ENCODE measurements at places on chromosomes 11 and 22. TPM values are rescaled to one million over a fixed set of nuclear protein-coding genes. Genes with fewer than 3 reads are reported as not detected.

TPP1 gene
- 26.9 TPM for total RNA-seq

SLC5A1 gene
- not detected for total RNA-seq

SIK2 gene
- total RNA-seq: 13.7 TPM

PATE4 gene
- total RNA-seq: not detected

ZNF214 gene
- 3.1 TPM for total RNA-seq

PIH1D2 gene
- 2.0 TPM for total RNA-seq

USH1C gene
- not detected for total RNA-seq

OTOG gene
- total RNA-seq: not detected

LRRC10B gene
- total RNA-seq: not detected

OR6X1 gene
- not detected for total RNA-seq

KRTAP5-8 gene
- not detected for total RNA-seq

NEFH gene
- not detected for total RNA-seq

GRCh38 chr22:46483353-46483752 lies 54.1 kb downstream of the CELSR1 start:
- no peak overlapping the region for H3K27ac ChIP-seq
- peaks cover 6% of the 10 kb centered on the region for H3K36me3 ChIP-seq
- no peaks in the 10 kb centered on the region for H3K4me1 ChIP-seq
- H3K27me3 ChIP-seq: no peaks in the 10 kb centered on the region
- no peak overlapping the region for H3K4me3 ChIP-seq

DNA sequence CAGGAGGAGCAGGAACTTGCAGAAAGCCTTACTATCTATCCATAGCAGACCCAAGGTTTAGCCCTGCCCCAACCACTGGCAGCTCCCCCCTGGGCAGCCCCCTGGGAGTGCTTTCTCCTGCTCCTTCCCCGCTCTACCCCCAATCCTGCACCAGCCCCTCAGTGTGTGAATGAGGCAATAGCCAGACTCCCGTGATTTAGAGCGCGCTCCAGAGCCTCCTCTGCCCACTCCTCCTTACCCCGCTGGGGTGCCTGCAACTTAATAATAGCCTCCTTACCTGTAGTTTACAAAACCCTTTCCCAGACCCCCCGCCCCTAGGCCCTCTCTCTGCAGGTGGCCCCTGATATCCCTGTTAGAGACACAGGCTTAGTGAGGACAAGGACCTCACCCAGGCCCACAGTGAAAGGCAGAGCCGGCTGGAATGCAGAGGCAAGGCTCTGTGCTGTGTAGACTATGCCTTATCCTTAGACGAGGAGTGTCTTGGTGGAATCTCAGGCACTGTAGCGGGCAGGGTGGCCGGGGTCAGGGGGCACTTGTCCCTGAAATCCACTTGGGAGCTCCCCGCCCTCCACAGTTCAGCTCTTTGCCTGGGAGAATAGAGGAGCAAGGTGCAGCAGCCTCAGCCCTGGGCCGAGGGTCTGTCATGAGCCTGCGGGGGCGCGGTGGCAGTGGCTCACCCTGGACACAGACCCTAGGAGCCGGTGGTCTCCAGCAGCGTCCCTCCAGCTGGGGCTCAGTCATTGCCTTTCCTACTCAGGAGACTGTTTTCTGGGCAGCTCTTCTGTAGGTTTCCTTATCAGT lies 4.3 kb upstream of the CARNS1 start:
- H3K4me3 ChIP-seq: no peak overlapping the region
- no peak for DNase-seq
- no peaks in the 10 kb centered on the region for H3K27me3 ChIP-seq
- peaks cover 2% of the 10 kb centered on the region for H3K4me1 ChIP-seq
- no peak overlapping the region for H3K27ac ChIP-seq

- no peaks in the 10 kb centered on the region for H3K36me3 ChIP-seq
- no peak overlapping the region for H3K27ac ChIP-seq
- H3K27me3 ChIP-seq: peaks cover 23% of the 10 kb centered on the region
- no peak for DNase-seq
Observed at GRCh38 chr11:72584293-72584938, 89.8 kb downstream of the PDE2A start.

DNA sequence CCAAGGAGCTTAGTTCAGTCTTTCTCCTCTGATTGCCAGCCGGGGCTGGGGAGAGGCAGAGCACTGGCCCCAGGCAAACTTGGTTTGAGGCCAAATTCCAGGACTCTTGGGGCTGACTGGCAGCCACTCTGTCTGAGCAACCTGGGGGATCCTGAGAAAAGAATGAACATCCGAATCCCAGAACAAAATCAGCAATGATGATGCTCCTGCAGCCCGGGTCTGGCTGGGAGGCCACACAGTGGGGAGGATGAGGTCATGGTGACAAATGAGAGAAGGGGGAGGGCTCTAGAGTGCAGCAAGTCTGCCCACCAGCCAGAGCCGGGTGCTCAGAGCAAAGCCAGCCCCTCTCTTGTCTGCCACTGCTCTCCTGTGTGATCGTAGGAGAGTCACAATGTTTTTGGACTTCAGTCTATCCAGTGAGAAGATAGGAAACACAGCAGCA lies 71.8 kb upstream of the PAX6 start:
- DNase-seq: peak; percentile 38
- peaks cover 40% of the 10 kb centered on the region for H3K27me3 ChIP-seq
- H3K4me3 ChIP-seq: no peak overlapping the region
- H3K36me3 ChIP-seq: no peaks in the 10 kb centered on the region
- H3K4me1 ChIP-seq: peaks cover 5% of the 10 kb centered on the region

- DNase-seq: no peak
- peaks cover 7% of the 10 kb centered on the region for H3K4me1 ChIP-seq
- H3K27me3 ChIP-seq: no peaks in the 10 kb centered on the region
- peak overlapping the region; percentile 31 for H3K27ac ChIP-seq
- no peak overlapping the region for H3K4me3 ChIP-seq
- no peaks in the 10 kb centered on the region for H3K36me3 ChIP-seq
Observed at GRCh38 chr22:50145721-50146438, 24.7 kb upstream of the PANX2 start.

GRCh38 chr22:23583153-23583552 lies 3.1 kb upstream of the IGLL1 start:
- H3K27ac ChIP-seq: no peak overlapping the region
- H3K36me3 ChIP-seq: no peaks in the 10 kb centered on the region
- peaks cover 46% of the 10 kb centered on the region for H3K27me3 ChIP-seq
- H3K4me3 ChIP-seq: no peak overlapping the region
- H3K4me1 ChIP-seq: no peaks in the 10 kb centered on the region

- no peaks in the 10 kb centered on the region for H3K4me1 ChIP-seq
- DNase-seq: no peak
- H3K27ac ChIP-seq: no peak overlapping the region
- H3K4me3 ChIP-seq: no peak overlapping the region
Observed at GRCh38 chr11:43459246-43459645, 100.5 kb downstream of the TTC17 start.

DNA sequence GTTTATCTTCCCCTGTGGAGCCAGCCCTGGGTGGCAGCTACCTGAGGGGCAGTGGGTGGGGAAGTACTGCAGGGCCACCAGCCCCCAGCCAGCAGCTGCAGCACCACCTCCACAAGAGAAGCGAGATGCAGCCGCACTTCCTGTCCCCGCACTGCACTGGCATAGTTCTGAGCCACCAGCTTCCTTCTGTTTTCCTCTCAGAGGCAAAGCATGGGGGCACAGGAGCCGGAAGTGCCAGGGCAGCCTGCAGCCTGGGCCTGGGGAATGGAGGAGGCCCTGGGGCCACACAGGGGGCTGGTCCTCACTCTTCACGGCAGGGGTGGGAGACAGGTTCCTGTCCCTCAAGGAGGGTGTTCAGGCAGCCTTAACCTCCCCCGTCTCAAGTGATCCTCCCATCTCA lies 11.9 kb upstream of the SH3BP1 start:
- no peaks in the 10 kb centered on the region for H3K27me3 ChIP-seq
- H3K4me3 ChIP-seq: no peak overlapping the region
- H3K4me1 ChIP-seq: no peaks in the 10 kb centered on the region
- DNase-seq: no peak
- H3K36me3 ChIP-seq: peaks cover 11% of the 10 kb centered on the region
- H3K27ac ChIP-seq: no peak overlapping the region

DNA sequence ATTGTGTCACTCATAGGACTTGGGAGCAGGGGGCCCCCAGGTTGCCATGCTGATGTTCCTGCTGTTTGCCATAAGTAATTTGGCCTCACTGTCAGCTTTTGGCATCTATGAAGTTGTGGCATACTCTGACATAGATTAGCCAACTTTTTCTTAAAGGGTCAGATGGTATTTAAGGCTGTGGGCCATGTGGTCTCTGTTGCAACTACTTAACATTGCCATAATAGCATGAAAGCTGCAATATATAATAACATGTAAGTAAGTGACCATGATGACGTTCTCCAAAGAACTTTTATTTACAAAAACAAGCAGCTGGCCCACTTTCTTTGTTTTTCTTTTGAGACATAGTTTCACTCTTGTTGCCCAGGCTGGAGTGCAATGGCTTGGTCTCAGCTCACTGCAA lies 2.2 kb upstream of the TMEM216 start:
- peaks cover 3% of the 10 kb centered on the region for H3K4me1 ChIP-seq
- H3K27ac ChIP-seq: no peak overlapping the region
- peaks cover 6% of the 10 kb centered on the region for H3K36me3 ChIP-seq
- H3K27me3 ChIP-seq: peaks cover 20% of the 10 kb centered on the region

GRCh38 chr22:47294222-47294532 lies 531.7 kb downstream of the TBC1D22A start:
- peak overlapping the region; percentile 83 for H3K27ac ChIP-seq
- DNase-seq: peak; percentile 69
- no peaks in the 10 kb centered on the region for H3K27me3 ChIP-seq
- H3K4me1 ChIP-seq: peaks cover 35% of the 10 kb centered on the region
- no peaks in the 10 kb centered on the region for H3K36me3 ChIP-seq

GRCh38 chr11:134413043-134413825 lies 1.2 kb upstream of the B3GAT1 start:
- peaks cover 5% of the 10 kb centered on the region for H3K4me1 ChIP-seq
- peaks cover 56% of the 10 kb centered on the region for H3K27me3 ChIP-seq
- H3K36me3 ChIP-seq: no peaks in the 10 kb centered on the region
- H3K4me3 ChIP-seq: peak overlapping the region; percentile 8
- DNase-seq: no peak

DNA sequence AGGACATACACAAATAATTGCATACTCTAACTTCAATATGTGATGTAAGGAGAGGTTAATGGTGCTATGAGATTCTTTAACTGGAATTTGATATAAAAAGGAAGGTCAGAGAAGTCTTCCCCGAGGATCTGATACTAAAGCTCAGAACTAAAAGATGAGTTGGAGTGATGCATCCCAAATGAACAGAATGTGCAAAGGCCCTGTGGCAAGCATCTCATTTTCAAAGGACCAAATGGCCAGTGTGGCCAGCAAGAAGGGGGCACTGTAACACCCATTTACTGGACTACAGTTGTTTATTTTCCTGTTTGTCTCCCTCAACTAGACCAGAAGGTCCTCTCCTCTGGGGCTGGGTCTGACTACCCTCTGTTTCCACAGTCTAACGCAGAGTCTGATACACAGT lies 114.9 kb upstream of the ASPHD2 start:
- no peak for DNase-seq
- no peak overlapping the region for H3K27ac ChIP-seq
- no peaks in the 10 kb centered on the region for H3K36me3 ChIP-seq
- H3K4me3 ChIP-seq: no peak overlapping the region
- no peaks in the 10 kb centered on the region for H3K4me1 ChIP-seq
- peaks cover 42% of the 10 kb centered on the region for H3K27me3 ChIP-seq

DNA sequence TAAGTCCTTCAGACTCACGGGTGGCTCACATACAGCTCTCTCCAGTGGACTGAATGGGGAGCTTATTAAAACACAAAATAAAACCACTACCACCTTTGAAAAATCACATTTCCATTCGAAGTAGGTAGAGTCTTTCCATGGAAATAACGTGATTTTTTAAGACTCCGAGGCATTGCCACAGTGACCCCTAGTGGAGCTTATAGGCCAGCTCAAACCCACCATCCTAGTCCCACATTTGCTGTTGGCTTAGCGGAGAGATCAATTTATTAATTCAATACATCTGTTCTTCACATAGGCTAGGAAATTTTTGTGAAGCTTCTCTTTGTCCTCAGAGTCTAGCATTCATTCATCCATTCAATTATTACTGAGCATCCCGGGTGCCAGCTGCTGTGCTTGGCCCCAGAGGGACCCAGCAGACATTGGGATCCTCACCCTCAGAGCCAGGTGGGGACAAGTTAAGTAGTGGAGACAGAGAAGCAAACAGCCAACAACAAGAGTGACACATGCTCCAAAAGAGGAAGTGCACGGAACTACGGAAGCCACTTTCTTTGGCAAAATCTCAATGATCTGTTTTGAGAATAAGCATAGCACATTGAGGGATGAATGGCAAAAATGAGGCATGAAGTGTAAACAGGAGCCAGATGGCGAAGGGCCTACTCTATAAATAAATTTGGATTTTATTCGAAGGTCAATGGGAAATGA lies 10.2 kb upstream of the P4HA3 start:
- DNase-seq: peak; percentile 58
- H3K36me3 ChIP-seq: no peaks in the 10 kb centered on the region
- no peaks in the 10 kb centered on the region for H3K27me3 ChIP-seq
- H3K4me1 ChIP-seq: peaks cover 11% of the 10 kb centered on the region

- no peak for DNase-seq
- no peak overlapping the region for H3K27ac ChIP-seq
- no peaks in the 10 kb centered on the region for H3K4me1 ChIP-seq
- no peaks in the 10 kb centered on the region for H3K27me3 ChIP-seq
Observed at GRCh38 chr11:36347384-36347906, 51.4 kb downstream of the PRR5L start.

DNA sequence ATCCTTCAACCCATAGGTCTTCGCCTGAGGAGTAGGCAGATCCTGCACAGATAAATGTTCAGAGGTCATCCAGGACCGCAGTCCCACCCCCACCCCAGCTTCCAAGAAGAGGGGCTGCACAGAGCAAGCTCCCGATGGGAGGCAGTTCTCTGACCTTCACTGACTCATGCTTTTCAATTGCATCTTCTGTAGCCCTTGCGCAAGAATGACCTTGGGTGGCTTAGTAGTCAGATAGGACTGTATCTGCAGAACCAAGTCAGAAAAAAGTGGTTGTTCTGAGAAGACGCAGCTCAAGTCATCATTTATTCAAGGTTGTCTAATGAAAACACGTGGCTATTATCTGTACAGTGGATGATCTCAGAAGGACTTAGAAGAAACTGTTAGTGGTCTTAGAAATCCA lies 16.4 kb upstream of the GRAMD1B start:
- H3K27ac ChIP-seq: no peak overlapping the region
- no peaks in the 10 kb centered on the region for H3K4me1 ChIP-seq
- no peak overlapping the region for H3K4me3 ChIP-seq
- peaks cover 45% of the 10 kb centered on the region for H3K27me3 ChIP-seq
- no peaks in the 10 kb centered on the region for H3K36me3 ChIP-seq

GRCh38 chr11:2669634-2670469 lies 29.9 kb downstream of the KCNQ1OT1 start:
- no peak overlapping the region for H3K27ac ChIP-seq
- H3K36me3 ChIP-seq: peaks cover 8% of the 10 kb centered on the region
- no peak for DNase-seq
- no peaks in the 10 kb centered on the region for H3K4me1 ChIP-seq
- no peaks in the 10 kb centered on the region for H3K27me3 ChIP-seq
- no peak overlapping the region for H3K4me3 ChIP-seq

- no peaks in the 10 kb centered on the region for H3K4me1 ChIP-seq
- no peaks in the 10 kb centered on the region for H3K36me3 ChIP-seq
- peaks cover 19% of the 10 kb centered on the region for H3K27me3 ChIP-seq
- no peak for DNase-seq
- no peak overlapping the region for H3K27ac ChIP-seq
- H3K4me3 ChIP-seq: no peak overlapping the region
Observed at GRCh38 chr11:6657346-6657745, 1.7 kb upstream of the DCHS1 start.

GRCh38 chr11:9688716-9689511 lies 25.0 kb downstream of the SWAP70 start:
- peaks cover 9% of the 10 kb centered on the region for H3K4me1 ChIP-seq
- H3K27me3 ChIP-seq: no peaks in the 10 kb centered on the region
- no peak overlapping the region for H3K27ac ChIP-seq
- H3K4me3 ChIP-seq: no peak overlapping the region

GRCh38 chr22:40237788-40238424 lies 60.2 kb downstream of the TNRC6B start:
- H3K27me3 ChIP-seq: no peaks in the 10 kb centered on the region
- H3K36me3 ChIP-seq: peaks cover 39% of the 10 kb centered on the region
- no peak for DNase-seq
- no peak overlapping the region for H3K4me3 ChIP-seq

Data from MCF 10A (cell line).